Mammary epithelial cell (primary cell): ENCODE measurements at places on chromosomes 16 and 17.

DNA sequence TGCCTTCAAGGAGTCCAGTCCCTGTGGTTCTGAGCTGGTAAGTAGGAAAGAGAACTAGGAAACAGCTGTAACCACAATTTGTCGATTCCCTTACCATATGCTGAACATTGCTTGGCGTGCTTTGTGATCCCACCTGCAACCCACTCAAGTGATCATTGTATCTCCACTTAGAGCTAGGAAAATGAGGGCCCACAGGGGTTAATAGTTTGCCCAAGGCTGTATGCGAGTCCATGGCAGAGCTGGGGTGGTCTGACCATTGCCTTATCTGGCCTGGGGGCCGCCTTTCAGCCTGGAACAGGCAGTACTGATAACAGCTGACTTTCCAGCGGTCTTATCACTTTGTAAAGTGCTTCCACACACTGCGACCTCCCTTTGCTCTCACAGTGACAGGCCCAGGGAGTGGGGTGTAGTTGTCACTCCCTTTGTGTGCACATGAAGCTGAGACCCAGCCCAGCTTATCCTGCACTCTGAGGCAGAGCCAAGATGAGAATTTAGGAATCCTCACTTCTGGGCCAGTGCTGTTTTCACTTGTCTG lies 9.8 kb downstream of the MYL4 start:
- DNase-seq: no peak

GRCh38 chr17:21500064-21500463 lies 123.9 kb downstream of the KCNJ12 start:
- no peak for DNase-seq

- DNase-seq: peak; percentile 49
Measured at GRCh38 chr16:30786936-30787612, at the start of gene ZNF629. ZNF629 (minus strand) TSS chr16:30787205; CDS start chr16:30784482, 2,723 bp downstream.

DNA sequence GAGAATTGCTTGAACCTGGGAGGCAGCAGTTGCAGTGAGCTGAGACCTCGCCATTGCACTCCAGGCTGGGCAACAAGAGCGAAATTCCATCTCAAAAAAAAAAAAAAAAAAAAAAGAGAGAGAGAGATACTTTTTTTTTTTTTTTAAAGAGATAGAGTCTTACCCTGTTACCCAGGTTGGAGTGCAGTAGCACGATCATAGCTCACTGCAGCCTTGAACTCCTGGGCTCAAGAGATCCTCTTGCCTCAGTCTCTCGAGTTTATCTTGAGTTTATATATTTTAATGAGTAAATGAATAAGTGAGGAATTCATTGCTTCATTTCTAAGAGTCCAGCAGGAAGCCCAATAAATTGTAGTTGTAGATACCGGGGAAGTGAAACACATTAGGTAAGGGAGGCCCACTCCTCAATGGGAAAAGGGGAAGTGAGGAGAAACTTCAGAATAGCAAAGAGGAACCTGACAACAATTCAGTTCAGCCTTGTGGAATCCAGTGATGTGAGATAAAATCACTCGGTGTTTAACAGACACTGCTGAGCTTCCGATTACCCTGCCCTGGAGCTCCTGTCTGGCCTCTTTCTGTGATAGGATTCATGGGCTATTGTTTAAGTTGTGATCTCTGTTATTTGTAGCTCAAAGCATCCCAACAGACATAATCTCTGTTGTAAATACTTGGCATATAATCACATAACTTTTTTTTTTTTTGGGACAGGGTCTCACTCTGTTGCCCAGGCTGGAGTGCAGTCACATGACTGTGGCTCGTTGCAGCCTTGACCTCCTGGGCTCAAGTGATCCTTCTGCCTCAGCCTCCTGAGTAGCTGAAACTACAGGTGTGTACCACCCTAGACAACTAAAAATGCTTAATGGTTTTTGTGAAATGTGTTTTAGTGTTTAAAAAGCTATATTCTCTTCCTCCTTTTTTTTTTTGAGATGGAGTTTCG lies 15.8 kb upstream of the ITGAM start:
- no peak for DNase-seq

- DNase-seq: peak; percentile 32
Measured at GRCh38 chr16:20938426-20938825, 37.9 kb downstream of the LYRM1 start.

DNA sequence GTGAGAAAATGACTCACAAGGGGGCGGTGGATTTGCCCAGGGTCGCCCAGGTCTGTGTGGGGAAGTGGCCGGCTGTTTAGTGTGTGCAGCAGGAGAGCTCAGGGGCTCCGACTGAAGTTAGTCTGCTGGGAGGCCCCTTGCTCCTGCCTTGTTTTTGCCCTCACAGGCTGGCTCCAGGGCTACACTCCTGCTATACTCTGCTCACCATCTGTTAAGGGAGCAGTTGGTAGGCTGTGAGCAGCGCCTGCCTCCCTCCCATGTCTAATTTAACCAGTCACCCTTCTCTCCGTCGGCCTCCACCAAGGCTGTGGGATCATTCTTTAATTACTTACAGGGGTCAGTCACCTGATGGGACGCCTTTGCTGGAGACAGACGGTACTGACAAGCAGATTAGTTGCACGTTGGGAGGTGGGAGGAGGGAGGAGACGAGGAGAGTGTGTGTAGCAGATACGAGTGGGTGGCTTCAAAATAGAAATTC lies 35.5 kb downstream of the KSR1 start:
- DNase-seq: no peak

GRCh38 chr16:2535625-2536013 lies 2.2 kb upstream of the PDPK1 start:
- no peak for DNase-seq

- DNase-seq: no peak
Measured at GRCh38 chr16:46973996-46974324, 486 bp upstream of the DNAJA2 start.

DNA sequence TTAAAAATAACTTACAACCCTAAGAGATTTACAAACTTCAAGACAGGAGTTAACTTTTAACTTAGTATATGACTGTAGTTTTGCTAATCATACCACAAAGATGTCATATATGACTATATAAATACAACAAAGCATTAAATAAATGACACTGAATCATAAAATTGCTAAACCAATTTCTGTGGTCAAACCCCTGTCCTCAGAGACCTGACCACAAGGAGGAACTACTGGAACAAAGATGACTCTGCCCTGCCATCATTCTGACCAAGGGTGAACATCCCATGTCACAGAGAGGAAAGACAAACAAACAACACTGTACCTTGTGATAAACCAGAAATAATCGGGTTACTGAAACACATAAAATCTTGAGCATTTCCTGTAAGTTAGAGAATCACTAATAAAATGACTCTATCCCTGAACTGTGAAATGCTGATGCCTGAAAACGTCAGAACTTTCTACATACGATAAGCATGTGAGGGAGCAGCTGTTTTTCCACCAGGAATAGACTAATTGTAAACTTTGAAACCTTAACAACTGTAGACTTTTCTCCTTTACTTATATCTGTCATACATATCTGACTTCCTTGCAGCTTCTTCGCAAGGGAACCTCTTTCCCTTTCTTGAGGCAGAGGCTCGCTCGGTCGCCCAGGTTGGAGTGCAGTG lies 47.9 kb downstream of the WDR59 start:
- DNase-seq: peak; percentile 57
